ENCODE measurements at places on chromosomes 3 and 15.

- no peak for DNase-seq
Measured at GRCh38 chr3:46027021-46027705, at the start of gene XCR1. Gene XCR1 (minus strand): TSS chr3:46027483. CDS start chr3:46021947, 5,536 bp downstream.

DNA sequence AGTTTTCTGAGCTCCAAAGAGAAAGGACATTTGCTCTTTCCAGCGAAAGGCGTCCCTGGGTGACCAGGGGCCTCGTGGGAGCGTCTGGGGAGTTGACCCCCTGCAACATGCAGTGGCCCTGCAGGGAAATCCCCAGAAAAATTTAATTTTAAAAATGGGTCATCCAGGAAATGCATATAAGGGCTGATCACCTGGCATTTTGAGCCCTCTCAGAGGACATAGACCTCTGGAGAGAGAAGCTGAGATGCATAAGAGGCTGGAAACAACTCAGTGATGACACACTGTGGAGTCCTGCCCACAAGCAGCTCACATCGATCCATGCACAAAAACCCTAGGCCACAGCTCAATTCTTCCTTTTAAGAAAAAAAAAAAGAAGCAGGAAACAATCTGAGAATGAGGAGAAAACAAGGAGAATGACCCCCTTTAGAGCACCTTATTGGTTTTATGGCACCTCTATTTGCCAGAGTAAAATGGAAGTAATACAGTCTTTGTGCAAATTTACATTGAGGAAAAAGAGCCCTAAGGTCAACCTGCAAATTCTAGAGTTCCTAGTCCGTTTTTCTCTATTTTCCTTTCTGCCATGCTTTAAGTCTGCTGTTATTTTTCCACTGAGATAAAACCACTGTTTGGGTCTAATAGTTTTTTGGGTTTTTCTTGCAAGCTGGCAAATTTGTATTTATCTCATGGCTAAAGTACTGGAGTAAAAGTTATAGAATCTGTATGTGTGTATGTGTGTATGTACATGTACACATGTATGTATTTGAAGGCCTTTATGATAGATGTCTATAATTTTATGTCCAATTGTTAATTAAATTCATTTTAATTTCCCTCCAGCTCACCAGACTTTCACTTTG, 6.9 kb upstream of the BDH1 start:
- no peak for DNase-seq

DNA sequence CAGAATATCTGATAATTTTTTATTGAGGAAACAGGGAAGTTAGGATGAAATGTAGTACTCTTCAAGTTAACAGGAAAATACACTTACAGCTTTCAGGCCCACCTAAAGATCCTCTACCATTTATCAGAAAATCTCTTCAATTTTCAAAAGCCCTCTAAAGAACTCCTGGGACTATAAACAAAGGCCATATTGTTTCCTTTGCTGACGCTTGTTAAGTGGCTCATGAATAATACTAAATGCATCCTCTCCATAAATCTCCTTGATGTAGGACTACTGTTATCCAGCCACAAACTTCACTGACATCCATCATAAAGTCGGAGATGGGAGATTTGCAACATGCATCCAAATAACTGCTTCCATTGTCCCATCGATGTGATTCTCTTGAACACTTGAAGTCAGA, 326.5 kb downstream of the ZIC1 start:
- no peak for DNase-seq

- DNase-seq = no peak
Measured at GRCh38 chr3:141928631-141929270, 52.3 kb downstream of the ATP1B3 start.

- DNase-seq = no peak
Measured at GRCh38 chr15:94059013-94059587, 172.3 kb upstream of the MCTP2 start.

DNA sequence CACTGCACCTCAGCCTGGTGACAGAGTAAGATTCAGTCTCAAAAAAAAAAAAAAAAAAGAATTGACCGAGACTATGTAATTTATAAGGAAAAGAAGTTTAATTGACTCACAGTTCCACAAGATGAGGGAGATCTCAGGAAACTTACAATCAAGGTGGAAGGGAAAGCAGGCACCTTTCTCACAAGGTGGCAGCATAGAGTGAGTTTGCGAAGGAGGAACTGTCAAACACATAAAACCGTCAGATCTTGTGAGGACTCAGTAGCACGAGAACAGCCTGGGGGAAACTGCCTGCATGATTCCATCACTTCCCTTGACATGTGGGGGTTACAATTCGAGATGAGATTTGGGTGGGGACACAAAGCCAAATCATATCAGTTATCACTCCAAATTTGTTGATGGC, 380.9 kb downstream of the EDEM1 start:
- DNase-seq = no peak

DNA sequence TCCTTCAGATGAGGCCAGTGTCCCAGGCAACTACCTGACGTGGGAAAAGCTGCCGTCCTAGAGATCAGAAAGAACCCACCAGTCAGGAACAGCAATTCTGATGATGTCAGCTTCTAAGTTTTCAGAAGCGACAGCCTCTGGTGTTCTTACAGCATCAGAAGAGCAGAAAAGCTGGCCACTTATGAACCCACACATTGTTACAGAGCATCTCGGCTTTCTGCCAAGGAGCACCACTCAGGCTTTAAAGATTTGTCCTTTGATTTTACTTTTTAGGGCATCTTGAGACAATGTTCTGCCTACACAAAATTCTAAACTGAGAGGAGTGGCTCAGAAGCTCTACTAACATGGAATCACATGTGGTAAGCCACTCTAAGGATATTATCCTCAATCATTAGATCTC, 49.7 kb upstream of the BOC start:
- DNase-seq = no peak

DNA sequence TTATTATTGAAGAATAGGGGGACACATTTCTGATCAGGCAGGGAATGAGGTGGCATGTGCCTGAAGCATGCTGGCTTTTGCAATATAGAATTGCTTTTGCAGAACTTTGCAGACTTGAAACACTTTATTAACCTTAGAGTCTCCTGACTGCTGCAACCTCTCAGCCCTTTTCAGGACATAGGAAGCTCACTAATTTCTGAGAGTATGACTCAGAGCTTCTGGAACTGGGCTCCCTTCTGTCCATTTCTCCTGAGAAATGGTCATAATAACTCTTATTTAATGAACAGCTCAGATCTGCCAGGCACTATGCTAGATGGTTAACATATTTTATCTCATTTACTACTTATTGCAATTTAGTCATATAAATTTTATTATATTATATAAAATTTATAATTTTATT, 38.6 kb upstream of the DGKG start:
- no peak for DNase-seq

DNA sequence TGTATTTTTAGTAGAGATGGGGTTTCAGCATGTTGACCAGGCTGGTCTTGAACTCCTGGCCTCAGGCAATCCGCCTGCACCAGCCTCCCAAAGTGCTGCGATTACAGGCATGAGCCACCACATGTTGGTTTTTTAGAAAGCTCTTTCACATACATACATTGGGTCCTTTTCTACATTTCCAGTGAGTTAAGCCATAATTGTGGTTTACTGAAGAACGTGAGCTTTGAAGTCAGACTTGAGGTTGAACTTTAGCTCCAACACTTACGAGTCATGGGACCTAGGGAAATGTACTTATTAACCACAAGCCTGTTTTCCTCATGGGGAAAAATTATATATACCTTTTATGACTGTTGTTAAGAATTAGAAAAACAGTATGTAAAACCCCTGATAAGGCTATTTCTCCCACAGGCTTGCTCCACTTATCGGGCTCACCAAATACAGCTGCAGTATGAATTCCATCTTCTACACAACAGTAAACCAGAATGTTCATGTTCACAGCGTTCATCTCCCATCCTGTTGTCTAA, 39.0 kb downstream of the GPR160 start:
- DNase-seq = no peak

GRCh38 chr15:45331972-45332371, 46.4 kb downstream of the GATM start:
- no peak for DNase-seq

GRCh38 chr15:62894322-62895085, 148.0 kb upstream of the TPM1 start:
- DNase-seq = no peak

GRCh38 chr3:153925841-153926514, 195.2 kb upstream of the ARHGEF26 start:
- no peak for DNase-seq

DNA sequence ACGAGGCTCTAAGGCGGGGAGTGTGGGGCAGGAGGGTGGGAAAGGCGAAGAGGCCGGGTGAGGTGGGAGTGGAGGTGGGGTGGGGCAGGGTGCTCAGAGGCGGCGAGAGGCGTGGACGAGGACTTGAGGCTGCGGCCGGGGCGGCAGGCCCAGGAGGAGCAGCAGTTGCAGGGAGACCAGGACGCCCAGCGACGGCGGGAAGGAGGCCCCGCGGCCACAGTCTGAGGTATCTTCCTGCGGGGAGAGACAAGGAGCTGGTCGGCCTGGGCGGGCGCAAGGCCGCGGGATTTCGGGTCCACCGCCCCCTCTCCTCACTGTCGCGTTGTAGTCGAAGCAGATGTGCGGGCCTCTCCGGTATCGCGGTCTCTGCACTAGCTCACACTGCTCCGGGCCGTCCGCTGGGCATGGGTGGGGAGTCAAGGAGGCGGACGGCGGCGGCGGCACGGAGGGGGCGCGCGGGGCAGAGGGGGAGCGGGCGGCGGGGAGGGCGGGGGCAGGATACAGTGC, 5.3 kb upstream of the TMEM115 start:
- DNase-seq = no peak

DNA sequence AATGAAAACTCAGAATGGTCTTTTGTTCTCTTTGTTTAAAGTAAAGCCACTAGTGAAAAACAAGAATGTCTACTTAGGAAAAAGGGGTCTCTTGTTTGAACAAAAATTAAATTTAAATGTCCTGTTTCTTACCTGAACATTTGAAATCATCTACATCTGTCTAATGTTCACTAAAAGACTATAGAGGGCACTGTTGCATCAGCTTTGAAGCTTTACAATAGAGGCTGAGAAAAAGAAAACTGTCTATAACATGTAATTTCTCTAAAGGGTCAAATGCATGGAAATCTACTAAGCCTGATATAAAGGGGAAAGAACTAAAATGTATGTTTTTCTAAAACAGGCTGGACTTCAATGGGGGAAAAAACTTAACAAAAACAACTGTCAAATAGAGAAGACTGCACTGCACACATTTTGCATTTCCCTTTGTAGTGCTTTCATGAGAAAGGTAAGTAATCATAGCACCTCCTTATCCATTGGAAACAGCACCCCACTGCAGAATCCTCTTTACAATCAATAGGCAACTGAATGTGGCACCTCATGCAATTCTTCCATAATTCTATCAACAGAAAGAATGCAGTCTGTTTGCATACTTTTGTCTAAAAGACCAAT, 26.3 kb downstream of the DPH6 start:
- no peak for DNase-seq

- DNase-seq = no peak
Measured at GRCh38 chr15:85961821-85962220, 117.8 kb upstream of the AGBL1 start.

DNA sequence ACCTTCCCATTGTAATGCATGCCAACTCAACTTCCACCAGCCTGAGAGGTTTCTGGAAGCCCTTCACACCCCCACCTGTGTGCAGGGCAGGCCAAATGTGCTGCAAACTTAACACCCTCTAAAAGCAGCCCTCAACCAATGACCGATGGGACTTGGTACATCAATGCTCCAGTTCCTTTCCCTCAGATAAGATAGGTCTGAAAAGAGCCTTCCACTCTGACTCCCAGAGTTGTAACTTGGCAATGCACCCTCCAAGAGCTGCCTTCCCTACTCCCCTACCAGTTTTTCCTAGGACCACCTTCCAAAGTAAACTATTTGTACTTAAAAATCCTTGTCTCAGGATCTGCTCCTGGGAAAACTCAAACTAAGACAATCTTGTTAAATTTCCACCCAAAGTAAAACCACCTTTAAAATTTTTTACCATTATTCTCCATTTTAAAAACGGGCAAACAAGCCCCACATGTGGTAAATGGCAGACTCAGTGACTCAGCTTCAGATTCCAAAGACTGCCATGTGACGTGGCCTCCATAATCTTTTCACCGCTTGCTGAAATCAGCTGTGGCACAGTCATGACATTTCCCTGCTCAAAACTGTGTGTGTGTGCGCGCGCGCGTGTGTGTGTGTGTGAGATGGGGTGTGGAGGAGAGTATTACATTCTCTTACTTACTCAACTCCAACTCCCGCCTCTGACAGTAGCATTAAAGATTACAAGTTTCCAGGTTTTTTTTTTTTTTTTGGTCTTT, 17.2 kb downstream of the RASGRP1 start:
- DNase-seq = no peak

- DNase-seq = no peak
Measured at GRCh38 chr3:156670077-156670476, 4.3 kb upstream of the TIPARP start.

DNA sequence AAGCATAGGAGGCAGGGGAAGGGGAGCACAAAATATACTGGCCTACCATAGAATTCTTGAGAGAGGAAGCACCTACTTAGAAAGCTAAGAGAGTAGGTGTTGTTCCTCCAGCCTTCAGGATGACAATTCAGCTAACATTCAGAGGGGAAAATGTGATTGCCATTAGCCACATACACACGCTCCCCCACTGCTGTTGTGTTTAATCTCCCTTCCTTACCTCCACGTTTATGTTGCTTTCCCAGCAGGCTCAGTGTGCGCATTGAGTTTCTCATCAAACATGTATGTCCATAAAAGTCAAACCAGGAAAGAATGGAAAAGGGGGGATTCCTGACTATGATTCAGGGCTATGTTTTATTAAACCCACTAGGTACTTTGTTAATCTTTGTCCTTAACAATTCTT, 145.2 kb upstream of the CHRM5 start:
- no peak for DNase-seq

- DNase-seq = no peak
Measured at GRCh38 chr3:155657161-155657560, 87.7 kb downstream of the PLCH1 start.

- DNase-seq = peak; percentile 69
Measured at GRCh38 chr3:59559721-59560435, 510.1 kb upstream of the CFAP20DC start.

GRCh38 chr3:72606005-72606800, 242.0 kb downstream of the SHQ1 start:
- DNase-seq = no peak

DNA sequence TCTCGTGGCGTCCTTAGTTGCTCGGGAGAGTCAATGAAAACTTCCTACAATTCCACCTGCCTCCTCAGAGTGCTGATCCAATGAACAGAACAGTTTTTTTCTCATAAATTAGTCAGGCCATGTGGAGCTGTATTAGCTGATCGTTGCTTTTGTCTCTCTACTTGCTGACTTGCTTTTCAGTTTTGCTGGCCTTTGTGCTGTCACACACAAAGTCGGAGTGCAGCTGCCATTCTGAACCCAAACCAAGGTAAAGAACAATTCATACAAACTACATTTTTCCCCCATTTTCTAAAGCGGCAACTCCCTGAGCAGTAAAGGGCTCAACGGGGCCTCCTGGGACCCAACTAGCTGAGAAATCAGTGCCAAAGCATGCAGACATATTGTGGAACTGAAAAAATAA, 43.1 kb downstream of the MEIS2 start:
- no peak for DNase-seq

- DNase-seq = no peak
Measured at GRCh38 chr3:52106951-52107611, 47.1 kb downstream of the POC1A start.

Measured in GM04503 (cell line).